ENCODE measurements at places on chromosomes 1 and 21. TPM values are rescaled to one million over a fixed set of nuclear protein-coding genes. Genes with fewer than 3 reads are reported as not detected.

The S100PBP gene
- total RNA-seq, result 33.9 TPM

The PROK1 gene
- not detected for total RNA-seq

The CHAF1B gene
- total RNA-seq, result 4.7 TPM

The GPR37L1 gene
- total RNA-seq, result 0.06 TPM

The ALDH4A1 gene
- 62.2 TPM for total RNA-seq

The SLC16A4 gene
- 40.9 TPM for total RNA-seq

The FCGR3A gene
- 10.7 TPM for total RNA-seq

The KLHDC9 gene
- total RNA-seq, result 10.7 TPM

The RUNX1 gene
- total RNA-seq, result 16.4 TPM

The ERVH48-1 gene
- 0.18 TPM for total RNA-seq

The GPA33 gene
- total RNA-seq, result 0.12 TPM

The RGS13 gene
- not detected for total RNA-seq

The SYPL2 gene
- total RNA-seq, result 25.6 TPM

The SLC30A10 gene
- 0.53 TPM for total RNA-seq

The NEGR1 gene
- 4.1 TPM for total RNA-seq

The APCS gene
- not detected for total RNA-seq

The HTR6 gene
- 0.47 TPM for total RNA-seq

The PEAR1 gene
- total RNA-seq, result 33.2 TPM

The SLC6A17 gene
- total RNA-seq, result 0.76 TPM

All from metanephros (tissue), 2 donors.